ENCODE measurements at places on chromosomes 2 and 18.

DNA sequence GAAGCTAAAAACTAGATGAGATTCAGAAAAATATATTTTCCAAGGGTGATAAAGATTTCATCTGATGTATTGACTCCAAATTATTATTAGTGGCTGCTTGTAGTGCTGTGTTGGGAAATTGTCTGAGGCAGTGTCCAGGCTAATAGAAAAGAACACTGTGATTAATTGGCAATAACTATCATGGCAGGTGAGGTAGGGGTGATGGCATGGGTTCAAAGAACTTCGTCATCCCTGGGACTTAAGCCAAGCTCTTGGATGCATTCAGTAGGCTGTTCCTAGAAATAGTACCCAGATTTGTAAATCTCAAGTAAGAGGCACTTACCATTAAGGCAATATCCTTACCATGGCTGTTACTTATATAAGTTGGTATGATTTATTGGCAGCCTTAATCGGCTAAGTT lies 13.2 kb upstream of the RAPGEF4 start:
- no peak for DNase-seq

DNA sequence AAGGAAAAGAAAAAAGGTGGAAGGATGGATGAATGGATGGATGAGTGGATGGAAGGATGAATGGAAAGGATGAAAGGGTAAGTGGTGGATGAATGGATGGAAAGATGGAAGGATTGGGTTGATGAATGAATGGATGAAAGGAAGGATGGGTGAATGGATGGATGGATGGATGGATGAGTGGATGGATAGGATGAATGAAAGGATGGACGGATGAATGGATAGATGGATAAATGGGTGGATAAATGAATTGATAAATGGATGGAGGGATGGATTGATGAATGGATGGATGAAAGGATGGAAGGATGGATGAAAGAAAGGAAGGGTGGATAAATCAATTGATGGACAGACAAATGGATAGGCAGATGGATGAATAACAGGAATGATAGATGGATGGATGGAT lies 48.2 kb upstream of the OTOF start:
- DNase-seq = no peak

- DNase-seq = no peak
Observed at GRCh38 chr2:201440182-201440581, 11.1 kb downstream of the TRAK2 start.

GRCh38 chr2:238702276-238703052 lies 145.4 kb upstream of the TWIST2 start:
- no peak for DNase-seq

All from CD4-positive, alpha-beta T cell treated with Interleukin-15 for 4 hours (primary cell).